Stimulated activated CD4-positive, alpha-beta T cell treated with anti-CD3 and anti-CD28 coated beads, Interleukin-12 subunit alpha, Interleukin-12 subunit beta, amount 100 ng/mL, for 4 hours (primary cell): ENCODE measurements at places on chromosomes 4 and X.

DNA sequence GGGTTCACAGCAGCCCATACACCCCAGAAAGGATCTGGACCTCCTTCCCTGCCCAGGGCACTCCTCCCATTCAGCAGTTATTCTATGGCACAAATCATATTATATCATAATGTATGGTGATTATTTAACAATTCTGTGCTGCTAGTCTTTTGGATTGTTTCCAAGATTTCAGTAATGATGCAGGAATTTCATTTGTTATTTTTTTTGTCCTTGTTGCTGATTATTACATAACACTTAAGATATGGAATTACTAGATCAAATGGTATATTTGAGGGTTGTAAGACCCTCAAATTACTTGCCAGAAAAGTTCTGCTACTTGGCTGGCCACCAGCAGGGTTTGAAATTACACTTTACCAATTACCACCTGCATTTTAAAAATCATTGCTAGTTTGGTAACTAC is 36.4 kb downstream of the QDPR start:
- DNase-seq, result no peak

DNA sequence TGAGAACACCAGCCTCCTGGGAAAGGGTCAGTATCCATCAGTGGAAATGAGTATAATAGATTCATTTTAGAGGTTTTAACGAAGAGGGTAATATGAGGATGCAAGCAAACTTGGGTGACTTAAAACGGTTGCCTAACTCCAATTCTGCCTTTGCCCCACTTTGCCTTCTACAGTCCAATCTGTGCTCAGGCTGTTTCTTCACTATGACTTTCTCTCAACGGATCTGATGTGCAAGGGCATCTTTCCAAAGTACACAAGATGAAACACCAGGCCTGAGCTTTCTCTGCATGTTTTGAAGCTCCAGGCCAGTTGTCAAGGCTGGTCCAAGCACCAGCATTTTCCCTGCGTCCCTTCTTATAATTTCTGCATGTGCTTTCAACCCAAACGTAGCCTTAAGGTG is 68.0 kb upstream of the TMEM164 start:
- DNase-seq, result no peak

DNA sequence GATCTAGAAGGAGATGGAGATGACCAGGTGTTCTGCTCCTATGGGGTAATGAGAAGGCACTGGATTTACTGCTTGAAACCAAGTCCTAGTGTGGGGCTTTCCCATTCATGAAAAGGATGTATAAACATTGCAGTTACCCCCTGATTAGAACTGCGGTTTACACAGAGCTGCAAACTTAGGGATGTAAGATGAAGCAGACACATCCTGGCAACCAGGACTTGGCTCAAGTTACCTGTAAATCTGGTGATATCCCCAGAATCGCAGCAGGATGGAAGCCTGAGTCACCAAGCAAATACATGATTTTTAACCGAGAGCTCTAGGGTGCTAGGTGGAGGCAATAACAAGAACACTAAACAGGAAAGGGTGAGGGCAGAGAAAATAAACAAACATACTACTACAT is 178.6 kb upstream of the MAMLD1 start:
- DNase-seq, result no peak

DNA sequence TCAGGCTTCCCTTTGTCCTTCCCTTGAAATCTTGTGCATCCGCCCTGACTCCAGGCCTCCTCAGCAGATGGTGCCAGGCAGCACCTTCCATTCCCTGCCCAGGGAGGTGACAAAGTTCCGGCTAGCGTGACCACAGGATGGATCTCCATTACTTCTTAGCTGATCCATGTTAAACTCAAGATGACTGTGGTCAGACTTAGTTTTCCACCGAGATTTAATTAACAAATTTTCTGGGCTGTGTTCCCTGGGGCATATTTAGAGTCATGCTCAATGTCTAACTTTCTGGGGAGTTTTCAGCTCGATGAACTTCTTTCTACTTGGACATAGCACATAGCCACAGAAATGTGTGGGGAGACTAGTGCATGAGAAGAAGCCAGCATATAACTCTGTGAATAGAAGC is 215.1 kb upstream of the SFRP2 start:
- no peak for DNase-seq

DNA sequence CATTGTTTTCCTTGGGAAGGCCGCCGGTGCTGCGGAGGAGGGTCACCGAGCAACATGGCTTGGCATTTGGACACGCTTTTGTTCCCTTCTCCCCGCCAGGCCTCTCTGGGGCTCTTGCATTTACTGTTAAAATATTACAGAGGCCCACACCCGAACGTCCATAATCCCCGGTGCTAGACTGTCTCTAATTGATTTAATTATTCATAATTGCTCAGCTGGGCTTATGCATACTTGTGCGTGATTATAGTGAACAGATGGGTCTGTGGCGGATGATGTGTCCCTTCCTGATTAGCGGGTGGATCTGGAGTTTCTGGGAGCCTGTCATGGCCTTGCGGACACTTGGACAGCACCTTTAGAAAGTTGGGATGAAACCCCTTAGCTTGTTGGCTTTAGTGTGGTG is 100.2 kb upstream of the MSX1 start:
- DNase-seq, result no peak

DNA sequence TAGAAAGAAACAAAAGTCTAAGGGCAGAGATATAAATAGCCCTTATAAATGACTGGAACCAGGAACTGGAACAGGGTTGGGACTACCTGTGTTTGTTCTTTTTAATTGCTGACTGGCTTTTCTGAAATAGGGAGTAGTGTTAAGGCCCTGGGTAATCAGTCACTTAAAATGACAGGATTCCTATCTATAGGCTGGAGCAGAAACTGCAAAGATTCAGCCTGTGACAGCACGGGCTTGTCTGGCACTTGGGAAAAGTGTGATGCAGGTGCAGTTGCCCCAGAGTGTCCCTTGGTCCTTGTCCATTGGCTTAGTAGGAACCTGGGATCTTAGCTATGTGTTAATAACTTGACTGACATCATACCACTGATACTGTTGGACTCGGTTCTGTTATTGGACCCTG is 14.7 kb upstream of the PLAC8 start:
- DNase-seq, result no peak

DNA sequence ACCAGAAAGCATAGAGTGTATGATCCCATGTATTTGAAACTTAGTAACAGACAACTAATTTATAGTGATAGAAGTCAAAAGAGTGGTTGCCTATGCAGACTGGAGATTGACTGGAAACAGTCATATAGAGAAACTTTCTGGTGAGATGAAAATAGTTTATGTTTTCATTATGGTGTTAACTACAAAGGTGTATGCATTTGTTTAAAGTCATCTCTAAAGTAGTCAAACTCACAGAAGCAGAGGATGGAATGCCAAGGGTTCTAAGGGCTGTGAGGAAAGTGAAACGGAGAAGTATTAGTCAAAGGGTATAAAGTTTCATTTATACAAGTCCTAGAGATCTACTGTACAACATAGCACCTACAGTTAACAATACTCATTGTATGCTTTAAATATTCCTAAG is 45.8 kb downstream of the ENOX2 start:
- no peak for DNase-seq

DNA sequence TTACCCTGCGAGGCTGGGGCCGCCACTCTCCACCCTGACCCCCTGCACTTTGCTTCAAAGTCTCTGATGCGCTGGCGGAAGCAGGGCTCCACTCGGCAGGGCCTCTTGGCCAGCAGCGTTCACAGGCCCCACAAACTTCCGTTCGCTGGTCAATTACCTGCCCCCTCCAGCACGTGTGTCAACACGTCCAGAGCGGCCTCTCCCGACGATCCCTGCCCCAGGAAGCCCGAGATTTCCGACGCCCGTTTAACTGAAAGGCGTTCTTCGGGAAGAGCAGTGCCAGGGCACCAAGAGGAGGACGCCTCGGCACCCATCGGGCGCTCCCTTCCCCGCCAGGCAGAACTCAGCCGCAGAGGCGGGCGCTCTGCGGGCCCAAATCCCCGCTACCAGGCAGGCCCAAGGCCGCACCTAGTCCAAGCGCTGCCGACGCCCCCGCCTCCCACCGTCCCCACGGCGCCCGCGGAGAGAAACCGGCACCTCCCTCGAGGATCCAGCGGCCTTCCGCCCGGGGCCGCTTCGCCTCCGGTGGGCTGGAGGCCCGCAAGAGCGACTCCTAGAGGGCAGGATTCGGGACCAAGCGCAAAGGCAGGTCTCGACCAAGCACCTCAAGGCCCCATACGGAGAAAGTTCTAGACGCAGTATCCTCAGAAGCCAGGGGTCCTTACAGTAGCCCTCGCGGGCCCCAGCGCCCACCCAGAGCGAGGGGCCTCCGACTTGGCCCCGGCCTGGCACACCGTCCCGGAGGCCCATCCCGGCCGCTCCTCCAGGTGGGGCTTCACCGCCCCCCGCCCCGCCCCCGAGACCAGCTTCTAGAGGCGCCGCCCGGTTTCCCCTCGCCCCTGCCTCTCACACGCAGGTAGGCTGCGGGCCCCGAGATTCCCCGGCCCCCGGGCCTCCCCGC is 586 bp downstream of the BCAP31 start:
- peak; percentile 67 for DNase-seq

GRCh38 chrX:85052205-85052604 is 48.5 kb downstream of the APOOL start:
- DNase-seq, result no peak

- DNase-seq, result no peak
Measured at GRCh38 chr4:105361053-105361452, 112.8 kb downstream of the PPA2 start.

DNA sequence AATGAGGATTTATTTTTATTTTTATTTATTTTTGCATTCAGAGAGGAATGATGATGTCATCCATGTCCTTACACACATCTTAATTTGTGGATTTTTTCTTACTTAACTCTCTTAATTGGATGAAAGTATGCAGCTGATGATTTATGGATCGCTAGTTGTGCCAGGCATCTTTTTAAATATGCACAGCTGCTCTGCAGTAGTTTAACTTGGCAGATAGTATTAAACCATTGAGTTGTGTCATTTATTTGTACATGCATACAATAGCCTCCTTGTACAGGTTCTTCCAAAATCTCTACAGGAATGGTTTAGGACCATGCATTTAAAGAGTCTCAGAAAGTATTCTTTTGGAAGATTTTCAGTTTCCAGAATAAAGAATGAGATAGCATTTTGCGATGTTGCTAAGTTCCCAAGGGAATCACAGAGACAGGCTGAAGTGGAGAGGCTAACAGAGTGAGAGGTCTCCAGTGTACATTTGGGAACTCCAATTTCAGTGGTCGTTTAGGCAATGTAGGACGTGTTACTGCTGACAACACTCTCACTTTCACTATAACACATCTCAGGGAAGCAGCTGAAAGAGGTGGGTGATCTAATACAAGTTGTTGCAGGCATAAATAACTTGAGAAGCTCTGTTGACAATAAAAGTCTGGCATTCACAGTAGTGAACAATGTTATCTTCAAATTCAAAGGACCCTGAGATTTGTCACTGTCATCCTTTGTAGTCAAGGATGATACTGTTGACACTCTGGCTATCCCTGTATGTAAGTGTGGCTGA is 49.9 kb upstream of the SCRG1 start:
- no peak for DNase-seq

- DNase-seq, result no peak
Measured at GRCh38 chr4:78417603-78418002, 134.0 kb upstream of the ANXA3 start.

DNA sequence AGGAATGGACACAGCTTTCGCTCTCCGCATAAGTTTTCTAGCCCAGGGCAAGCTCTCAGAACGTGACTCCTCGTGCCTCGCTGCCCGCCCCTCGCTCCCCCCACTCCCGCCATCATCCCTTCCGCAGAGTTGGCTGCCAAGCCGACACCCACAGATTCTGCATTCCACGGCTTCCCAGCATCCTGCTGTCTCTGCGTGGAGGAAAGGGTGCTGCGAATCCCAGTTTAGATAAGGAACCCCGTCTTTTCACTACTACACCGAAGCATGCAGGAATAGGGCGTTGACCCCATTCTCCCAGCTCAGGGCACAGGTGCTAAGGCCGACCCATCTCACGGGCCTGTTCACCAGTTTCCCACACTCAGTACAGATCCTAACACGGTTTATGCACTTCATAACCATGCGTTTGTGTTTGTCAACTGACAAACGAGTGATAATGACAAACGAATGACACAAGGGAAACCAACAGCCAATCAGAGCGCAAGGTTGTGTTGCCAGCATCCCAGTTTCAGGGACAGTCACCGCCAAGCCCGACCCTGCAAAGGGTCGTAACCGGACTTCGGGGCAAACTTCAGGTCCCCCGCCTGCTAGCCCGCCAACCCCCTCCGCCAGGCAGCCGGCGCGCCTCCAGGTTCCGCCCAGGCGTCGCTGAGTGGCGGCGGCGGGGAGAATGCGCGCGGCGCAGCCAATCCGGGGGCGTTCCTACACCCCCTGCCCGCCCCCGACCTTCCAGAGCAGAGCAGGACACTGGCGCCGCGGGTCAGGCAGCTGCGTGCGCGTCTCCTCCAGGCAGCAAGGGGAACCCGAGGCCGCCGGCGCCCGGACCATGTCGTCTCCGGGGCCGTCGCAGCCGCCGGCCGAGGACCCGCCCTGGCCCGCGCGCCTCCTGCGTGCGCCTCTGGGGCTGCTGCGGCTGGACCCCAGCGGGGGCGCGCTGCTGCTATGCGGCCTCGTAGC is at the start of gene CYP2U1:
CYP2U1 (plus strand) TSS at position 729 of the 954 bp plus-strand sequence; CDS start at position 824, 95 bp downstream.
- peak; percentile 73 for DNase-seq

GRCh38 chr4:69713593-69713992 is 46.8 kb downstream of the SULT1B1 start:
- DNase-seq, result no peak

- DNase-seq, result no peak
Measured at GRCh38 chr4:183285886-183286285, 34.2 kb downstream of the CLDN22 start.

GRCh38 chr4:2390146-2390545 is 28.3 kb downstream of the ZFYVE28 start:
- no peak for DNase-seq

GRCh38 chr4:85925071-85925470 is 434.8 kb downstream of the MAPK10 start:
- no peak for DNase-seq

DNA sequence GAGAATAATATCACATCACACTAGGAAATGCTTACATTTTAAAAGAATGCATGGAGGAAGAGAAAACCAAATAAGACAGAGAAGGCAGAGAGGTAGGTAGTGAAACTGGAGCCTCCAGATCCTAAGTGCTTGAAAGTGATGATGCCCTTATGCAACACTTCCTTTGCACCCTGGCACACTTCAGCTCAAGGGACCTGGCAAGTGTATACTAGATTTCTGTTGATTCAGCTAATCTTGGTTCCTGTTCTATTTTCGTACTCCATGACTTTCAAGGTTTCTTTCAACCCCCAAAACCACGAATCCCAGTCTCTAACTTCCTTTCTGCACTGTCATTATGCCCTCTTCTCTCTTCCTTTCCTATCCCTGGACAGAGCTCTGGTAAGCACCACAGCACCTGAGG is 36.9 kb upstream of the SH3KBP1 start:
- no peak for DNase-seq

DNA sequence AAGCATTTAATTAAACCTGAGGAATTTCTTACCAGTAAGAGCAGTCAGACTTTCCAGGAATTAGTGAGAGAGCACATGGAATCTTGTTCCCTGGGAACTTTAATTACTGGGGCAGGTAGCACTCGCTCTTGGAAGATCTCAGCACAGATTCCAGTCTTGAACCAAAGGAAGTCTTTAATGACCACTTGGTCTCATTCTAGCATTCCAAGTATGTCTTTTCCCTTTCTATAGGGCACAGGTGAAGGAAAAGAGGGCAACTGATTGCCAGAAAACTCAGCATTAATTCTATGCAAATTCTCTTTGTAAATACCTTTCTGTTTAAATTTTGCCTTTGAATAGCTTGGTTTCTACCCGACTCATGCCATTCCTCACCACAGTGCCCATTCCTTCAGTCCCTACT is 236.6 kb downstream of the LDB2 start:
- no peak for DNase-seq

GRCh38 chrX:115400960-115401359 is 111.4 kb downstream of the LUZP4 start:
- no peak for DNase-seq
